ENCODE measurements at places on chromosomes 4 and X. TPM values are rescaled to one million over a fixed set of nuclear protein-coding genes. Genes with fewer than 3 reads are reported as not detected.

GRCh38 chr4:11010624-11011023, 326.1 kb upstream of the CLNK start:
- H3K27ac ChIP-seq: no peak overlapping the region
- H3K4me3 ChIP-seq: no peak overlapping the region
- H3K4me1 ChIP-seq: no peaks in the 10 kb centered on the region
- no peaks in the 10 kb centered on the region for H3K36me3 ChIP-seq

- H3K27ac ChIP-seq: no peak overlapping the region
- no peaks in the 10 kb centered on the region for H3K4me1 ChIP-seq
- no peak for DNase-seq
- H3K36me3 ChIP-seq: no peaks in the 10 kb centered on the region
Measured at GRCh38 chr4:171710743-171711142, 102.5 kb upstream of the GALNTL6 start.

GRCh38 chrX:153365670-153366069, 31.7 kb downstream of the ZNF275 start:
- H3K4me1 ChIP-seq: no peaks in the 10 kb centered on the region
- H3K4me3 ChIP-seq: no peak overlapping the region
- no peaks in the 10 kb centered on the region for H3K36me3 ChIP-seq
- no peak for DNase-seq
- no peaks in the 10 kb centered on the region for H3K27me3 ChIP-seq

- DNase-seq: no peak
- H3K36me3 ChIP-seq: no peaks in the 10 kb centered on the region
- peak overlapping the region; percentile 65 for H3K27ac ChIP-seq
- H3K27me3 ChIP-seq: no peaks in the 10 kb centered on the region
- H3K4me1 ChIP-seq: peaks cover 45% of the 10 kb centered on the region
Measured at GRCh38 chr4:74449571-74450297, 4.8 kb downstream of the AREG start.

DNA sequence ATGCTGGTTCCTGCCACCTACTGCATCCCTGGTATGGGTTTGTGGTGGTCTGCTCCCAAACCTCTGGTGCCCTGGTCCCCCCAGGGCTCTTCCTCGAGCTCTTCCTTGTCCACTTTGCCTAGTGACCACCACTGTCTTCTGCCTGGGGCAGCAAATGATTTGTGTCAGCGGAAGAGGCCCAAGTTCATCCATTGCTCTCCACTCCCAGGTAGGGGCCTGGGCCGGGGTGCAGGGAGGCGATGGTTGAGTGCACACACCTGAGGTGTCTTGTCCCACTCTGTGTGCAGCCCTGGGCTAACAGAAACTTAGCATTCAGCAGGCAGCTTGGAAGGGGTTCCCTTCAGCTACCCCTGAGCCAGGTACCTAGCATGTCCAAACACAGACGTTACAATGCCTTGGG, 75.6 kb upstream of the SOX3 start:
- H3K4me3 ChIP-seq: no peak overlapping the region
- no peak overlapping the region for H3K27ac ChIP-seq
- DNase-seq: no peak

DNA sequence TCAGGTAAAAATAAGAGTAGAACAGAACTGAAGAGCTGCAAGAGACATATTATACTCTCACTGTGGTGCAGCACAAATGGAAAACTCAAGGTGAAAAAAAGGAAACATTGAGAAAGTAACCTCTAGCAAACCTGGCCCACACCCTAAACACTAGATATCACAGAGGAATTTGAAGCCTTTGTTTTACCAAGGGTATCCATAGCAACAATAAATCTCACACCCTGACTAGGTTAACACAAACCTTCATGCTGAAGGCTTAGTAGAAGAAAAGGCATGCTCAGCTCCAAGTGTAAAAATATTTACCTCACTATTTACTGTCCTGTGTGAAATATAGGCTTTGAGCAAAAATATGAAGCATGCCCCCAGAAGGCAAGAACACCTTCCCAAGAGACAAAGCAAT, 61.9 kb upstream of the TAB3 start:
- no peak overlapping the region for H3K4me3 ChIP-seq
- no peaks in the 10 kb centered on the region for H3K27me3 ChIP-seq
- DNase-seq: no peak
- H3K36me3 ChIP-seq: no peaks in the 10 kb centered on the region

GRCh38 chr4:13984991-13985800, 357.7 kb upstream of the BOD1L1 start:
- H3K36me3 ChIP-seq: no peaks in the 10 kb centered on the region
- no peak for DNase-seq
- no peak overlapping the region for H3K4me3 ChIP-seq
- no peaks in the 10 kb centered on the region for H3K4me1 ChIP-seq
- H3K27me3 ChIP-seq: no peaks in the 10 kb centered on the region

GRCh38 chrX:76802708-76803107, 375.2 kb downstream of the MAGEE1 start:
- no peak for DNase-seq
- H3K27ac ChIP-seq: no peak overlapping the region
- no peaks in the 10 kb centered on the region for H3K27me3 ChIP-seq
- no peaks in the 10 kb centered on the region for H3K36me3 ChIP-seq
- H3K4me1 ChIP-seq: no peaks in the 10 kb centered on the region

DNA sequence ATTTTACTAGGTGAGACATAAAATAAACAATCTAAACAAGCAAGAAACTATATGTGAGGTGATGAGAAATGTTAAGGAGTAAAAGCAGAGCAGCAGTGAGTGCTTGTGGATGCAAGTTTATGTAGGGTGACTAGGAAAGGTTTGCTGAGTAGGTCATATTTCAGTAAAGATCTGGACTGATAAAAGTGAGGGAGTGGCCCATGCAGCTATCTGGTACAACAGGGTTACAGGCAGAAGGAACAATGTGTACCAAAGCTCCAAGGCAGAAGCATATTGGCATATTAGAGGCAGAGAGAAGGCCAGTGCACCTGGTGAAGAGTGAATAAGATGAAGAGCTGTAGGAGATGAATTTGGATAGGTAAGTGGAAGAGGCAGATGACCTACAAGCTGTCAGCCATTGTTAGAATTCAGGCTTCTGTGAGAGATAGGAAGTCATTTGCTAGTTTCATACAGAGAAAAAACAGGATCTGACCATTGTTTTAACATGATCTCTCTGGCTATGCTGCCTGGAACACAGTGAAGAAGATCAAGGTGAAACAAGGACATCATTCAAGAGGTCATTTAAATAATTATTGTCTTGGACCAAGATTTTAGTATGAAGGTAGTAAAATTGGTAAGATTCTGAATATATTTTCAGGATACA, 274.6 kb downstream of the ANKRD50 start:
- DNase-seq: no peak
- no peaks in the 10 kb centered on the region for H3K4me1 ChIP-seq
- H3K27me3 ChIP-seq: no peaks in the 10 kb centered on the region
- H3K4me3 ChIP-seq: no peak overlapping the region
- no peaks in the 10 kb centered on the region for H3K36me3 ChIP-seq
- H3K27ac ChIP-seq: no peak overlapping the region

GRCh38 chr4:38769441-38769840, 13.3 kb downstream of the TLR10 start:
- no peaks in the 10 kb centered on the region for H3K36me3 ChIP-seq
- no peak overlapping the region for H3K4me3 ChIP-seq
- no peaks in the 10 kb centered on the region for H3K4me1 ChIP-seq

DNA sequence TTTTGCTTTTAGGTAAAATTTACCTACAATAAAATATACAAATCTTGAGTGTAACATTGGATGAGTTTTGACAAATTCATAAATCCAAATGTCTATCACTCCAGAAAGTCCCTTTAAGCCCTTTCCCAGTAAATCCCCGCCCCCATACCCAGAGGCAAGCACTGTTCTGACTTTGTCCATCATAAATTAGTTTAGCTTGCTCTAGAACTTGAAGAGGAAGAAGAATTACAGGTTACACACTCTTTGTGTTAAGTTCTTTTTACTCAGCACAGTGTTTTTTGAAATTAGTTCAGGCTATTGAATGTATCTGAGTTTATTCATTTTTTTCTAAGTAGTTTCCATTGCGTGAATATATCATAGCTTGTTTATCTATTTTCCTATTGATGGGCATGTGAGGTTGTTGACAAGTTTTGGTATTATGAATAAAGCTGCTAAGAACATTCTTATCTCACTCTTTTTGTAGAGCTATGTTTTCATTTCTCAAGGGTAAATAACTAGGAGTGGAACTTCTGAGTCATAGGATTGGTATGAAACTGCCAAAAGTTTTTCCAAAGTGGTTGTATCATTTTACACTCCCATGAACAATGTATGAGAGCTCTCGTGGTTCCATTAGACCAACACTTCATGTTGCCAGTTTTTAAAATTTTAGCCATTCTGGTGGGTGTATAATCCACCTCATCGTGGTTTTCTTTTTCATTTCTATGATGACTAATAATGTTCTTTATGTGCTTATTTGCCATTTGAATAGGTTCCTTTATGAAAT, 22.4 kb upstream of the HPSE start:
- H3K4me3 ChIP-seq: no peak overlapping the region
- H3K27me3 ChIP-seq: no peaks in the 10 kb centered on the region
- peak overlapping the region; percentile 84 for H3K27ac ChIP-seq
- no peaks in the 10 kb centered on the region for H3K36me3 ChIP-seq
- no peak for DNase-seq

- H3K27ac ChIP-seq: no peak overlapping the region
- H3K36me3 ChIP-seq: no peaks in the 10 kb centered on the region
- peaks cover 20% of the 10 kb centered on the region for H3K4me1 ChIP-seq
- no peak overlapping the region for H3K4me3 ChIP-seq
Measured at GRCh38 chr4:186984105-186984644, 260.5 kb upstream of the FAT1 start.

DNA sequence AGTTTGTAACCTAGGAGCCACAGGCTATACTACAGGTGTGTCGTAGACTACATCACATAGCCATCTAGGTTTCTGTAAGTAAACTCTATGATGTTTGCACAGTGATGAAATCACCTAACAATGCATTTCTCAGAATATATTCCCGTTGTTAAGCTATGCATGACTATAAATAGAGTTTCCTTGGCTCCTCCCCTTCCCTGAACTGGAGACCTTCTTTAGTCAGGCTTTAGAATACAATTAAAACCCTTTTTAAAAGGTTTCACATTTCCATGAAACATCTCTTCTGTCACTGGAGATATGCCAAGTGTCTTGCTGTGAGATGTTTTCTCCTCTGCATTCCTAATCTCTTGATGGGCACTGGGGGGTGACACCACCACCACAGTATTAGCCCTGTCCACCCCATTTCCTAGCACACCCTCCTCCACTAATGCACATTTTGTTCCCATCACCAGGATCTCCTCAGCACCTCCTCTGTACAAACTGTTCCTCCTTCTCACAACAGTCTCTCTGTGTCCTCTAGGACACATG, 334.6 kb upstream of the CPEB2 start:
- no peaks in the 10 kb centered on the region for H3K36me3 ChIP-seq
- no peak for DNase-seq
- H3K4me1 ChIP-seq: no peaks in the 10 kb centered on the region
- no peaks in the 10 kb centered on the region for H3K27me3 ChIP-seq
- no peak overlapping the region for H3K4me3 ChIP-seq

DNA sequence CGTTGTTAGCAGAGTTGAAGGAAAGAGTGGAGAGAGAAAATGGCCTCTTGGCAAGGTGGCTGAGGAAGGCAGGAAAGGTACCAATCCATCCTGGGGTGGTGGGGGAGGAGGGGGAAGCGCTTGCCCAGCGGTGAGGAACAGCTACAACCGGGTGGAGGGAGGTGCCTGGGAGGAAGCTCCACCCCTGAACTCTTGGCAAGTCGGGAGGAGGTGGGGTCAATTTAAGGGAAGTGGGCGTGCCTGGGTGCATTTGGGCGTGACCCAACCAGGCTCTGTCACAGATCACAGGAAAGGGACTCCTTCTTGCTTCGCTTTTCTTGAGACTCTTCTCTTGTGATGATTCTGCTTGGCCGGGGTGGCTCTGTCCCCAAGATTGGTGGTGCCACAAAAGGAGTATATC, 41.7 kb downstream of the BCORL1 start:
- no peak overlapping the region for H3K4me3 ChIP-seq
- no peak for DNase-seq
- no peaks in the 10 kb centered on the region for H3K4me1 ChIP-seq

DNA sequence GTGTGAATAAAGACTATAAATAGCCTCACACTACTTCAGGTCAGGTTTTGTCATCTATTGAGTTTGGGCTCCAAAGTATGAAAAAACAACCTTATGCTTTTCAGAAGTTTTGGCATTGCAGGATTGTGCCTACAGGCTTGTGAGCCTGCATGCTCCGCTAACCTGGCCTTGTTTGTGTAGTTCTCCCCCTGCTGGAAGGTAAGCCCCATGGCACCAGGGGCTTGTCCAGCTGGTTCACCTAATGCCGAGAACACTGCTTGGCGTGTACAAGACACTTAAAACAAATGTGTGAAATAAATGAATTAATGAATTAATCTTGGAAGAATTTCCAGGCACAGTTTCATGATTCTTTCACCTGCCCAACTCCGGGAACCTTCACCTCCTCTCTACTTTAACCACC, 1.8 kb upstream of the HSD17B10 start:
- no peak overlapping the region for H3K27ac ChIP-seq
- peak; percentile 8 for DNase-seq
- H3K4me1 ChIP-seq: peaks cover 5% of the 10 kb centered on the region
- H3K4me3 ChIP-seq: no peak overlapping the region

GRCh38 chrX:72048510-72049455, 82.9 kb downstream of the RTL5 start:
- H3K36me3 ChIP-seq: no peaks in the 10 kb centered on the region
- H3K27me3 ChIP-seq: no peaks in the 10 kb centered on the region
- H3K27ac ChIP-seq: no peak overlapping the region
- H3K4me3 ChIP-seq: no peak overlapping the region
- peaks cover 29% of the 10 kb centered on the region for H3K4me1 ChIP-seq
- no peak for DNase-seq

DNA sequence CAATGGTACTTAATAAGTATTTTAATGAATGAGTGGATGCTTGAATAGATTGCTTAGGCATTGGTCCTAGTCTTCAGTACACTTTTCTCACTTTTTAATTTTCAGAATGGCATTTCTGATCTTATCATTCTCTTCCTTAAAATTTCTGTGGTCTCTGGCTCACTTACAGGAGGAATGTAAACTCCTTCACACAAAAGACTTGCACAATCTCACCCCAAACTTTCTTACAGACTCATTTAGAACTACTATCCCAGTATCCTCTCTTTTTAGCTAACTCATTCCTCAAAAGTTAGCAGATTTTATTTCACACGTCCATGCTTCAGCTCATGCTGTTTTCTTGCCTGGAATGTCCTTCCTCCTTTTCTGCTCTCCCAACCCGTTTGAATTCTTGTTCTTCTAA, 350.1 kb downstream of the GRXCR1 start:
- no peak overlapping the region for H3K27ac ChIP-seq
- no peak for DNase-seq
- no peaks in the 10 kb centered on the region for H3K36me3 ChIP-seq
- no peak overlapping the region for H3K4me3 ChIP-seq
- no peaks in the 10 kb centered on the region for H3K27me3 ChIP-seq

- DNase-seq: no peak
- no peaks in the 10 kb centered on the region for H3K36me3 ChIP-seq
- H3K4me1 ChIP-seq: no peaks in the 10 kb centered on the region
- H3K27ac ChIP-seq: no peak overlapping the region
- no peak overlapping the region for H3K4me3 ChIP-seq
- no peaks in the 10 kb centered on the region for H3K27me3 ChIP-seq
Measured at GRCh38 chr4:69731847-69732246, 28.6 kb downstream of the SULT1B1 start.

GRCh38 chr4:7854216-7854615, 85.4 kb downstream of the AFAP1 start:
- peaks cover 76% of the 10 kb centered on the region for H3K4me1 ChIP-seq
- H3K36me3 ChIP-seq: peaks cover 58% of the 10 kb centered on the region
- no peak overlapping the region for H3K27ac ChIP-seq
- DNase-seq: no peak

The VCX3A gene
- total RNA-seq: not detected

The SPON2 gene
- not detected for total RNA-seq

The GC gene
- total RNA-seq: not detected

The RNF212 gene
- total RNA-seq: not detected

The ADAMTS3 gene
- total RNA-seq: 0.81 TPM

The NAP1L2 gene
- total RNA-seq: 0.06 TPM

The STS gene
- 2.4 TPM for total RNA-seq

Measured in SJSA1 (cell line).